ENCODE measurements at places on chromosomes 2 and 18.

- no peak for DNase-seq
Measured at GRCh38 chr2:120514521-120514920, 168.6 kb downstream of the INHBB start.

GRCh38 chr18:9488538-9488937 lies 13.2 kb downstream of the RALBP1 start:
- DNase-seq, result no peak

DNA sequence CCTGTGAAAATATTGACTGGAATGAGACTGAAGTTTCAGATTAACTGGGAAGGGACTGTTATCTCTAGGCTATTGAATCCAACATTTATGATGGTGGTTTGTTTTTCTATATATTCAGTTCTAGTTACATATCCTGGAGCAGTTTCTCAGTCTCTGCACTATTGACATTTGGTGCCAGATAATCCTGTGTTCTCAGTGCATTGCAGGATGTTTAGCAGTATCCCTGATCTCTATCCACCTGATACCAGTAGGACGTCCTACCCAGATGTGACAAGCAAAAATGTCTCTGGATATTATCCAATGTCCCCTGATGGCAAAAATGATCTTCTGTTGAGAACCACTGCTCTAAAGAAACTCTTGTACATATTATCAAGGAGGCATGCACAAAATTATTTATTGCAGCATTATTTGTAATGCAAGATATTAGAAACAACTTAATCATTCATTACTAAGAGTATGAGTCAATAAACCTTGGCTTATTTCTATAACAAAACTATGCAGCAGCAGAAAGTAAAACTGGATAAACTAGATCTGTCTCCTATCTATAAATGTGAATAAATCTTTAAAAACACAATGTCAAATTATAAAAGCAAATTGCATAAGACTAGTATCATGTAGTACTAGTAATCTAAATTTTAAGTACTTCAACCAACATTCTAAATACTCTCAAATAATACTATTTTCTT lies 369.3 kb upstream of the RND3 start:
- DNase-seq, result no peak

DNA sequence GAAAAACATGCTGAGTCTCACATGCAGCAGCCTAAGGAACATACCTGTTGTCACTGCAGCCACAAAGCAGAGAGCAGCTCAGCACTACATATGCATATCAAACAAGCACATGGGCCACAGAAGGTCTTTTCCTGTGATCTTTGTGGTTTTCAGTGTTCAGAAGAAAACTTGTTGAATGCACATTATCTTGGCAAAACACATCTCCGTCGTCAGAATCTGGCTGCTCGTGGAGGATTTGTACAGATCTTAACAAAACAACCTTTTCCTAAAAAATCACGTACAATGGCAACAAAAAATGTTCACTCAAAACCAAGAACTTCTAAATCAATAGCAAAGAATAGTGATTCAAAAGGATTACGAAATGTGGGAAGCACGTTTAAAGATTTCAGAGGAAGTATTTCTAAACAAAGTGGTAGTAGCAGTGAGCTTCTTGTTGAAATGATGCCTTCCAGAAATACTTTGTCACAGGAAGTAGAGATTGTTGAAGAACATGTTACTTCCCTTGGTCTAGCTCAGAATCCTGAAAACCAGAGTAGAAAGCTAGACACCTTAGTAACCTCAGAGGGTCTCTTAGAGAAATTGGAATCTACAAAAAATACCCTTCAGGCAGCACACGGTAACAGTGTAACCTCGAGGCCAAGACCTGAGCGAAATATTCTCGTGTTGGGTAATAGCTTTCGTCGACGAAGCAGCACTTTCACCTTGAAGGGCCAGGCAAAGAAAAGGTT lies 34.1 kb downstream of the ZNF407 start:
- DNase-seq, result no peak

DNA sequence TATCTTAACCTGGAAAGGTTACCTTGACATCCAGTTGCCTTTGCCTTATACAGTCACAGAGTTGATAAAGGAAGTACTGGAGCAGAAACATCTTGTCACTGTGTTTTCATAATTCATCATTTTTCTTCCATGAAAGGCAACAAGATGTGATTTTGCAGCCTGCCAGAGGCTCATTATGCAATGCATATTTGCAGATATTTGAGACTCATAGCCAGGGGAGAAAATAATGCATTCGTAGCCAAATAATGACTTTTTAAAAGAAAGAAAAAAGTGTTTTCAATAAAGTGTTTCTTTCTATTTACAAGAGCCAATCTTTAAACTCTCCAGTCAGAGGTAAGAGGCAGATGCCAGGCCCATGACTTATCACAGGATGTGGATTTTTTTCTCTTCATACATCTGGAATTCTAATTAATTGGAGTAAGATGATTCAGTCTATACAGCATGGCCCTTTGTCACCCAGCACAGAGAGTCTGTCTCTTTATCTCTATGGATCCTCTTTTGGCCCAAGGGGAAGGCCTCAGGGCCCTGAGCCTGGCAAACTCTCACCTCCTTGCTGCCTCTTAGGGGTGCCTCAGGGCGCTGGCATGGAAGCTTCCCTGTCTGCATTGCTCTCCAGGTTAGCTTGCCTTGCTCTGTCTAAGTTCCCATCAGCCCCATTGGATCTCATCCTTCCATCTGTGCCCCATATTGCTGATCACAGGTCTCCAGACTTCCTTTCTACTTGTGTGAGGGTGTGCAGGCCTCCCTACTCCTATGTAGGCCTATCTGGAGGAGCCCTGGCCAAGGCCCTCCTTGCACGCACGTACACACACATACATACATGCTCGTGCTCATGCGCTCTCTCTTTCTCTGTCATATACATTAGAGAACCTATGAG lies 247.7 kb downstream of the TPGS2 start:
- peak; percentile 71 for DNase-seq

DNA sequence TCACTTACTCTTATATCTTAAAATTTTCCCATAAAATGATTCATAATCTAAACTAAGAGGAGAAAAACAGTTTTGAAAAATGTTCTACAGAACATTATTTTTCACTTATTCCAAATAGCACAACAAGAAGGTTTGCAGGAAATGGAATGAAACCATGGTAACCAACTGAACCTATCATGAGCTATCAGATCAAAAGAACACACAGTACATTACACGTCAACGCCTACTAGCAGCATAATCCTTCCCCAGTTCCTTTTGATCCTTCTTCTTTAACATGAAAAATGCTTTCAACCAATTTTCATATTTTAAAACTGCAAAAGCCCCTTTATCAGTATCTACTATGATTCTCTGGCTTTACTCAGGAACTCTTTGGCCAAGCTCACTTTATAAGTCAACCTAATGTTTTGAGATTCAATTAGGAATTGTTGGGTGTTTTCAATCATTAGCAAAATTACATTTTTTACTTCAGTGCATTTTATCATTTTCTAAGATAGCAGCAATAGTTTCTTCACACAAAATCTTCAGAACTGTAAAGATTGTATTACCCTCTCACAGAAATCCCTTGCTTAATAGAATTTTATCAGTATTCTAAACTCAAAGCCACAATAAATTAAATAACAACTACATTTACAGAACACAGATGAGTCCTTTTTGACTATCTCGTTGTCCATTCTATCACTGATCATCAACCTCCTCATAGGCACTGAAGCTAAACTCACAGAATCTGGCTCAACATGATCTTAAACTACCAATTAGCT lies 102.5 kb downstream of the CHN1 start:
- no peak for DNase-seq

- DNase-seq, result no peak
Measured at GRCh38 chr2:226477221-226478108, 322.2 kb downstream of the IRS1 start.

GRCh38 chr18:44686156-44686555 lies 5.5 kb downstream of the SETBP1 start:
- no peak for DNase-seq

DNA sequence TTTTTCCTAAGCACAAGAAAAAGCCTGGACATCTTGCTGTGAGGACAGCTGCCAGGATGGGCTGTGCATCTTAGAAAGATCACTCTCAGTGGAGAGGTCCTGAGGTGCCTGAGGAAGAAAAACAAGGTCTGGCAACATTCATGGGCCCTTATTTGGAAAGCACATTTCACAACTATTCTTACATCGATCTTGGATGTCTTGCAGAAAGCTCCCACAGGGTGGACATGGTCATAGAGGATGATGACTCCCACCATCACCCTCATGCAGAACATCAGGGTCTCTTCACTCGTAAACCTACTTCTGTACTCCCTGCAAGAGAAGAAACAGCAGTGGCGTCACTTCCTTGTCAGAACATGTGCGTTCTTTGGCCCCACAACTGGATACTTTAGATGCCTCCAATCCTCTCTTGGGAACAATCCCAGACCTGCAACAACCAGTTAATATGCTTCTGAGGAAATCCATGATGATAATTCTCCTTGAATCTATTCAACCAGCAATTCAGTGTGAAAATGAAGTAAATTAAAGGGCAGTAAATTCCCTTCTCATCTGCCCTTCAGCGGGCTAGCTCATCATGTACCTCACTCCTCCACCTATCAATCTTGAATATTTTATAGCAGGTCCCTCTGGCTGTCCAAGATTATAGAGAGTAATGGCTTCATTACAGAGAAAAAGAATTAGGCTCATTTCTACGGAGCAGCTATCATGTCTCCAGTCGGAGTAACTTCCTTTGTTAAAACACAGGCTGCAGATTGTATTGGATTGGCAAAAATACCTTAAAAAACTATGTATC lies 106.2 kb downstream of the CYRIA start:
- no peak for DNase-seq

- no peak for DNase-seq
Measured at GRCh38 chr2:19706332-19706731, 195.5 kb downstream of the TTC32 start.

DNA sequence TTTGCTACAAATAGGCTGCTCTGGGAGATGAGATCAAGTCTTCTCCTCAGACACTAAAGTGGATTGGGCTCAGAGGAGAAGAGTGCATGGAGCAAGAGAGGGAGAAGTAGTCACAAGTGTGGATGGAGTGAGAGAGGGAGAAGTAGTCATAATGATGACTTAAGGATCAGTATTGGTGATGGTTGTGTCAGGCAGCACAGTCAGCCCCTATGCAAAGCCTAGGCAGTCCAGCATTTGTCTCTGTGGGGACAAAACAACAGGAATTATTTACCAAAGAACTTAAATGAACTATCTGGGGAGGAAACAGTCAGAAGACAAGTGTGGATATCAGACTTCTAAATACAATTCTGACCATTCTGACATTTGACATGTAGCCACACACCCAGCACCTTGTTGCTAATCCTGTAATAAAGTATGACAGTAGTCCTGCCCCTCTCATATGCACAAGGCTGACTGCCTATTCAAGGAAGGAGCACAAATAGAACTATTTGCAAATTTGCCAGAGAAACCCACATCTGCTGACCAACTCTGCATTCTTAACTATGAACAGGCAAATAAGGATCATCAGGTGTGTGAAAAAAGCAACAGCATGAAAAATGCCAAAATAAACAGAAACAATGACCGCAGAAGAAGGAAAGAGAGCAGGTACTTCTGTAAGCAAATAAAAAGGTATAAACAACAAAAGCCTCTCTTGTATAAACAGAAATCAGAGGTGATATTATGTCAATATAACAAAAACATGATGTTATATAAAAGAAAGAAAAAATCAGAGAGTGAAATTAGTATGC lies 1597.9 kb upstream of the ACVR2A start:
- DNase-seq, result no peak

GRCh38 chr2:144430722-144431391 lies 89.1 kb downstream of the ZEB2 start:
- DNase-seq, result no peak

DNA sequence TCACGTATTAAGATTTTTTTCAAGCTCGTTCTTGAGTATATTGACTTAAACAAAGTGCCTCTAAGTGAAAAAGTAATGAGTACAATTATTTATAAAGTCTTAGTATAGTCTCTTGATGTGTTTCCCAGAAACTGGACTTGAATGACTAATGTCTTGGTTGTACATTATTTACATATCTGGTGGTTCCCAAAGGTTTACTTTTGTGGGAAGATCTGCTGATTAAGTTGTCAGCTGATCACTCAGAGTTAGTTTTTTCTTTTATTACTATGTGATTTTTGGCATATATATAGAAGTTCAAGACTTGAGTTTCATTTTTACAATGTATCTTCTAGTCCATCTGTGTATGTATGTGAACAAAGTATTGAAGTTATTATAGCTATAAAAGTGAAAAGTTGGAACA lies 29.5 kb downstream of the RNF144A start:
- DNase-seq, result no peak

DNA sequence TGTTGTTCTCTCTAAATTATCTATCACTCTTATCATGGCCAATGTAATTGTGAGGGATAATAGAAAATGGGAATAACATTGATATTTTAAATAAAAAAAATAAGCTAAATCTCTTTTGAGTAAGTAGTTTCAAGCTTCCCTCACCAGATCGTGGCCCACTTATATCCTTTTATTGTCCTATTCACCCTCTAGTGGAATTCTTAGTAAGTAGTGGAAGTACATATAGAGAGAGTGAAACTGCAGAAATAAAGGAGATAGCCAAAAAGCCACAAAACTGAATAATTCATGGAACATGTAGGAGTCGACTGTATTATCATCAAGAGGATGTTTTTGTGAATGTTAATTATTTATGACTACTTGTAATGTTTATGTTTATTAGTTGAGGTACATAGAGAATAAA lies 66.1 kb upstream of the DTNA start:
- DNase-seq, result no peak

- DNase-seq, result no peak
Measured at GRCh38 chr2:3557639-3558204, 411 bp downstream of the RNASEH1 start.

- DNase-seq, result no peak
Measured at GRCh38 chr18:4017480-4017879, 437.6 kb downstream of the DLGAP1 start.

DNA sequence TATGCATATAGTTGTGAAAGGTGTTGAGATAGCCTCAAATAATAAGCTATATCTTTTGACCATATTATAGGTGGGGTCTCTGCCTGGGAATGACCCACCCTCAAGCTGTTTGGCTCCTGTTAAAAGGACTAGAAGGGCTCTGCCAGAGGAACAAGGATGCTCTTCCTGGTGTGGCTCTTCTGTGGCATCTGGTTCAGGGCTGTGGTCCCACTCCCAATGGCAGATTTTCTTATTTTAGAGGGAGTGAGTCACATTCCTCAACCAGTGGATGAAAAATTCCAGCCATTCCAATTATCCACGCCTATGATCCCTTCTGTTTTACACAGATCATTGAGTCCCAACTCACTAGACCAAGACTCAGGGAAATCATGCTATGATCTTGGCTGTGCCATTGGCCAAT lies 119.9 kb downstream of the PARD3B start:
- no peak for DNase-seq

DNA sequence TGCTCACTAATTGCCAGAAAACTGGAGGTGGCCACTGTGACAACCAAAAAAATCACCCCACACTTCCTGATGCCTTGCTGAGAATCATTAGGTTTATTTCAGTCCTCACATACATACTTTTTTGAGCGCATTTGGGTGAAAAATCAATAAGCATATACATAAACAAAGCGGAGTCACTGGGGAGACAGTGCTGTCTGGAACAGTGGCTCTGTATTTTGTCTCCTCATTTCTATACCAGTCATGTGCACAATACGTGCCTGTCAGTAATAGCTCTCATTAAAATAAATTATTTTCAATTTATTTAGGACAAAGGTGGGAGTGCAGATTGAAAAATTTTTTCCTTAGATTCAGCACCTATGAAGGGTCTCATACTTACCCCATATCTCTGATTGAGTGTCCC lies 48.2 kb downstream of the CXCR4 start:
- no peak for DNase-seq

Data from SW 1271 (cell line).